ENCODE measurements at places on chromosomes 2 and 18.

DNA sequence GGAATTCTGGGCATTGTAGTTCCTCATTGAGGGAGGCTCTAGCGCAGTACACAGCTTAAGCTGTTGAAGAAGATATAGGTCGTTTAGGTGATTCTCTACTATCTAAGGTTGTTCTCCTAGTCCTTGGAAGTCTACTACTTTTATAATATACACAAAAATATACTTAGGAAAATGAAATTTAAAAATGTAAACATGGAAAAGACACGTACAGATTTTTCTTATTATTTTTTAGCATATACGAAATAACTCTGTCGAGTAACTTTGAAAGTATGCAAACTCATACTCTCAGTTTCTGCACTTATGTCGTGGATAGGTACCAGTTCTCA is 272 bp upstream of the FASTKD1 start:
- no peak for DNase-seq

DNA sequence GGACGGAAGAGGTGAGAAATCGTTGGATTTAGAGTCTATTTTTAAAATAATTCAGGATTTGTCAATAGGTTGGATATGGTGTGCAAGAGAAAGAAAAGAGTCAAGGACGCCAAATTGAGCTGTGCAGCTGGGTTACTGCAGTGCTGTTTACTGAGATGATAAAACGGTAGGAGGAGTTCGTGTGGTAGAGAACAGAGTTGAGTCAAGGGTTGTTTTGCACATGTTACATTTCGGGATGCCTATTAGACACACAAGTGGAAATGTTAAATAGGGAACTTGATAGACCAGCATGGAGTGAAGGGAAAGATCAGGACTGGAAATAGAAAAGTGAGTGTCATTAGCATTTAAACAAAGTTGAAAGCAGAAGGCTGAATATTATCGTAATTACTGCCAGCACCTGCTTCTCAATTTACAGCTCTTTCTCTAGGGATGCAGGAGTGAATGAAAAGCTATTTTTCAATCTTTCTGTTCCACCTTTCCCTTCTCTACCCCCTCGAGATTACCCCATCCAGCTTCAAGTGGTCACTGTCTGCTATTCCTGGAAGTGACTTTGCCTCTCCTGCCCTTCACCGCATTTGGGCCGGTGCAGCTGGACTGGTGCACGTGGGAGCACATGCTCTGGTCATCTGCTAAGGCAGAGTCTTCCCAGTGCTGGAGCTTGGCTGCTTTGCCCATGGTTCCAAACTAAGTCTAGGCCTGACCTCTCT is 30.3 kb downstream of the GPR75 start:
- DNase-seq, result no peak

DNA sequence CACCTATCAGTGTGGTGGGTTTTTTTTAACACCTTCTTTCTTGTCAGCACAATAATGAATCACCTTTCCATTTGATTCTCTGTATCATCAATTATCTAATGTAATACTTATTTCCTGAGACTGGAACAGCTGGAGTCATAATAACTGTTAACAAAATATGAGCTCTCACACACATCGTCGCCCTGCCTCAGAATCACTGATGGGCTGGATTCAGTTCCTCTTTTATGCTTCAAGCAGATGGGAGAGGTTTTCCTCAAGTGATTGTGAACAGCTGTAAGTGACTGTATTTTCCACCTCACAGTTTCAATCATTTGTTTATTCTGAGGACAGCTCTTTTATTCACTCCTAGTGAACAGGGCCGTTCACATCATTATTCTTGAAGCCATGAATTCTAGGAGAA is 330.2 kb downstream of the DSC3 start:
- no peak for DNase-seq

DNA sequence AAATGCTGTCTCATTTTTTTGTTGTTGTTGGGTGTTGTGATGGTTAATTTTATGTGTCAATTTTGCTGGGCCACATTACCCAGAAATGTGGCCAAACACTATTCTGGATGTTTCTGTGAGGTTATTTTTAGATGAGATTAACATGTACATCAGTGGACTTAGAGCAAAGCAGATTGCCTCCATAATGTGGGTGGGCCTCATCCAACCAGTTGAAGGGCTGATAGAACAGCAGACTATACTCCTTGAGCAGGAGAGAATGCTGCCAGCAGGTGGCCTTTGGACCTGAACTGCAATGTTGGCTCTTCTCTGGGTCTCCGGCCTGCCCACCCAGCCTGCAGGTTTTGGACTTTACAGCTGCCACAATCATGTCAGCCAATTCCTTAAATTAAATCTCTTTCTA is 169.0 kb downstream of the FTCDNL1 start:
- no peak for DNase-seq

DNA sequence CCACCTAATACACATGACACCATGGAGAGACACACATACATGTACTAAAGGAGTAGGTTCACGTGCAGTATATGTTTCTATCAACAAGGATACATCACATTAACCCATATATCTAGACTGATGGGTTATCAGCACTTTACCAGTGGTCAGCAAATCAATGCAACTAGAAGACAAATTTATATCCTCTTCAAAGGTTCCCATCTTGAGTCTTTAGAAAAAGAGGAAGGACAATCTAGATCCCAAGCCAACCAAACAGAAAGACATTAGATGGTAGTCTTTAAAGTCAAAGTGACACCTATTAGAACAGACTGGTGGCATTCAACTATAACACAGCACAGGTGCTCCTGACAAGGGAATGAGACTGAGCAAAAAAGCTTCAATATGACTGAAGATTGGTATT is 13.8 kb upstream of the SERTAD2 start:
- no peak for DNase-seq

GRCh38 chr2:180735799-180736198 is 244.6 kb upstream of the UBE2E3 start:
- DNase-seq, result no peak

GRCh38 chr2:218802386-218802994 is 20.5 kb downstream of the CYP27A1 start:
- no peak for DNase-seq

All from stimulated activated CD8-positive, alpha-beta memory T cell treated with anti-CD3 and anti-CD28 coated beads, Interleukin-4, amount 100 ng/mL, for 1 hour (primary cell).